NCI-H1436 treated with DMSO at 0.1 percent for 48 hours (cell line): ENCODE measurements at places on chromosomes 7 and 10.

GRCh38 chr10:72257051-72257892 is 16.5 kb upstream of the DDIT4 start:
- DNase-seq, result no peak

DNA sequence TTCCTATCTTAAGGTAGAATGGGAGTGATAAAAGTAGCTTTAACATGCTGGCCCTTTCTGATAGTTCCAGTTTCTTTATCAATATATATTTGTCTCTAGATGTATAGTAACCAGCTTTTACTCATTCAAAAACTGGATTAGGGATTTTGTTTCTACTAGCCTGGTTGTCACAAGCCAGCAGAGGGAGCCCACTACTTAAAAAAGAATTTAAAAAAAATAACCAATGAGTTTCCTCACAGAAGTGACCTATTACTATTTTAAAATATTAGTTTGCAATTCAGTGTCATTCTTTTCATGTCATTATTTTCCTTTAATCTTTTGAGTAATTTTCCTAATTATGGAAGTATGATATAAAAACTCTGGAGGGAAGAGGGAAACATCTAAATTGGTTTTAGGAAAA is 142.1 kb downstream of the PHTF2 start:
- no peak for DNase-seq

DNA sequence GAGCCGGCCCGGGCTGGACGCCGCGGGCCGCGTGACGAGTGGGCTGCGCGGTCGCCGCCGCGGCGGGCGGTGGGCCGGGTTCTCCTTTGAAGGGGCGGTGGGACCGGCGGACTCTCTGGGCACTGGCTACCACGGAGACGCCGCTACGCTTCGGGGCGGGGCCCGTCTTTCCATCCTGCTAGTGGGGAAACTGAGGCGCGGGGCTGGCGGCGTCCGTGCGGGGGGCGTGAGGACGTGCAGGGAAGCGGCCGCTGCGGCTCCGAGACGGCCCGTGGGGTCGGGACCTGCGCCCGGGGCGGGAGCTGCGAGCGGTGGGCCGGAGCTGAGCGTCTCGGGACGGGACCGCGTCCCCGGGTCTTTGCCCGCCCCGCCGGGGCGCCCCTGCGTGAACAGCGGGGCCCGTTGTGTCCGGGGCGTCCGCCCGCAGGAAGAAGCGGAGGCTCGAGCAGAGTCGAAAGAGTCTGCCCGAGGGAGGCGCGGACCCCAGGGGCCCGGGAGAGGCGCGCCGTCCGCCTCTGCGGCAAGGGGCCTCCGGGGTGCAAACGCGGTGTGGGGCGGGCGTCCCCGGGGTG is 548 bp upstream of the BNIP3 start:
- DNase-seq, result no peak

GRCh38 chr7:55130395-55131141 is 111.8 kb downstream of the EGFR start:
- no peak for DNase-seq

- DNase-seq, result no peak
Measured at GRCh38 chr10:103910442-103911012, 7.5 kb downstream of the STN1 start.

DNA sequence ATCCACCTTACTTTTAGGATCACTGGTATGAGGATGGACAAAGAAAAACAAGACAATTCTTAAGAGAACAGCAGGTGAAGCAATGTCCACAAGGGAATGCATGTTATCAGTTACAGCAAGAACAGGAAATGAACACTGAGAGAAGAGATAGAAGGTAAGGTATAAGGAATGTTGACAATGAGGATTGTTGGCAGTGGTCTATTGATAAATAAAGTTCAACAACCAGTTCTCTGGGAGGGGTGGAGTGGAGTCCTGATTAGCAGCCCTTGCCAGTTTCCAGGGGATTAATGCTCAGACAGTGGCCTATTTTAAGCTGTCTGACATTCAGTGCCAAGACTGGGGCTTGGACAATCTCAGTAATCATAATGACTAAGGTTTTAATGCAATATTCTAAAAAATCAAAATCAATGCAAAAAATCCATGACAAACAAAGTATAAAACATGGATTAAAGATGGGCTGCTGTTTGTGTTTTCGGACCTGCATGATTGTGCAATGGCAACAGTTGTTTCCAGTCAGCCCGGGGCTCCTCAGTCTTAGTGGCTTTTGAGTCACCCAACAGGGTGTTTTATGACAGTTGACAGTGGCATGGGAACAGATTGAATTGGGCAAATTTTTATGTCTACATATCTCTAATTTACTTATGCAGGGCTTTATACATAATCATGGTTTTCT is 13.8 kb upstream of the AKR1B1 start:
- no peak for DNase-seq

DNA sequence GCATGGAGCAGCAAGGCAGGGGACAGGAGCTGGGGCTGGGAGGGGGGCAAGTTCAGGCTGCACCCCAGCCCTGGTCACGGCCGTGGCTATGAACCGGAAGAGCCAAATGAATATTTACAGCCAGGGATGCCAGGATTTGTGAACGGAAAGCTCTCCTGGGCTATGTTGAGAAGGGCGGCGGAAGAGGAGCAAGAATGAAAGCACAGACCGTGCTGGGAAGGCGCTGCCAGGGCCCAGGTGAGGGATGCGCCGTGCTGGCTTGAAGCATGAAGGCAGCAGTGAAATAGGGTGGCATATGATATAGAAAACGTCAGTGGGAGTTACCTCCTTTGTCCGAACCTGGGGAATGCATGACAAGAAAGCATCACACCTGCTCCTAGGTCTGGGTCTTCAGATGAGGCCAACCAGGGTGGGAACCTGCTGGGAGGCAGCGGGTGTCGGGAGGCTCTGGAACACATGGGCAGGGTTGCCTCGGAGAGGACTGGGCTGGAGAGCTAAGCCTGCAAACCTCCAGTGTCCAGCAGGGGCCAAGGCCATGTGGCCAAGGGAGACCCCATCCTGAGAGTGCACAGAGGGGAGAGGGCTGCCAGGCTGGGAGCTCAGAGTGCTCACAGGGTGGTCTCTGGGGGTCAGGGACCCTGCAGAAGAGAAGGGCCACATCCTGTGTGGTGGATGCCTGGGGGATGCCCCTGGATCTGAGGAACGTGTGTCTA is 120.6 kb upstream of the TCERG1L start:
- DNase-seq, result no peak

DNA sequence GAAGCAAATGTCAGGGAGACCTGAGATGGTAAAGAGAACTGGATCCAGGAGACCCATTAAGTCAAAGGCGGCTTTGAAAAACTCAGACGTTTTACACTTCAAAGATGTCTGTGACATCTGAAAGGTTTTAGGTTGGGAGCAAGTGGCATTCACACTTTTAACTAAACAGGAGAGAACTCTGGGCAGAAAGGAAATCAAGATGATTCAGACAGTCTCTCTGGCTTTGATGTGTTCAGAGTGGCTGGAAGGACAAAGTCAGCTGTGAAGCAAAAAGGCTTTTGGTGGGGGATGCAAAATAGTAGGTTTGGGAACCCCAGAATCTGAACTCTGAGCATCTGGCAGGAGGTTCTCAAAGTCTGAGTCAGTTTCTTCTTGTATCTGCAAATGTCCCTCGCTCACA is 66.6 kb downstream of the PRKCQ start:
- no peak for DNase-seq

GRCh38 chr10:1102831-1103230 is 46.6 kb downstream of the WDR37 start:
- no peak for DNase-seq

DNA sequence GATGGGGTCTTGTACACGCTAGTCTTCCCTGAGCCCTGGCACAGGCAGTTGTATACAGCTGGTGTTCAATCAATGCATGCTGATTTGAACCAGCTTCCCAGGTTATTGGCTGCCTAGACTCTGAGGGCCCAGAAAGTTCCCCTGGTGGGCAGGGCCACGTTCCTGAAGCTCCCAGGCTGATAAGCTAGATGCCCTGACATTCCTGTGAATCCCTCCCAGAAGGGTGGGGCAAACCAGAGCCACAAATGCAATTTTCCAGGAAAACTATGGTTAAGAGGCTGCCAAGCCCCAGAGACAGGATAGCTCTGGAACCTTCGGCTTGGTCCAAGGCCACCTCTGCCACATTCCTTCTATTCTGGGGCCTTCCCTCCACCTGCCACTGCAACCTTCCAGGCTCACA is 78.2 kb downstream of the FAM53B start:
- DNase-seq, result no peak

DNA sequence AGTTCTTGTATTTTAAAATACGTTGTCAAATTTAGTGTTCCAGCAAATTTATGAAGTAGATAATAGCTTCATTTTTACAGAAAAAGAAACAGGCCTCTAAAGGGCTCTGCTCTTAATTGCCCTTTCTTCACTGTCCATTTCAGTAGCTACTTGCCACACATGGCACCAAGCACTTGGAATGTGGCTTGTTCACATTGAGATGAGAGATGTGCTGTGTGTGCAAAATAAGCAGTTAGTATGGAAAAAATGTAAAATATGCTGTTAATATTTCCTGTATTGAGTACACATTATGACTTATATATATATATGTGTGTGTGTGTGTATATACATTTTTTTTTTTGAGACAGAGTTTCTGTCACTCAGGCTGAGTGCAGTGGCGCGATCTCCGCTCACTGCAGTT is 19.5 kb downstream of the RBM33 start:
- no peak for DNase-seq

DNA sequence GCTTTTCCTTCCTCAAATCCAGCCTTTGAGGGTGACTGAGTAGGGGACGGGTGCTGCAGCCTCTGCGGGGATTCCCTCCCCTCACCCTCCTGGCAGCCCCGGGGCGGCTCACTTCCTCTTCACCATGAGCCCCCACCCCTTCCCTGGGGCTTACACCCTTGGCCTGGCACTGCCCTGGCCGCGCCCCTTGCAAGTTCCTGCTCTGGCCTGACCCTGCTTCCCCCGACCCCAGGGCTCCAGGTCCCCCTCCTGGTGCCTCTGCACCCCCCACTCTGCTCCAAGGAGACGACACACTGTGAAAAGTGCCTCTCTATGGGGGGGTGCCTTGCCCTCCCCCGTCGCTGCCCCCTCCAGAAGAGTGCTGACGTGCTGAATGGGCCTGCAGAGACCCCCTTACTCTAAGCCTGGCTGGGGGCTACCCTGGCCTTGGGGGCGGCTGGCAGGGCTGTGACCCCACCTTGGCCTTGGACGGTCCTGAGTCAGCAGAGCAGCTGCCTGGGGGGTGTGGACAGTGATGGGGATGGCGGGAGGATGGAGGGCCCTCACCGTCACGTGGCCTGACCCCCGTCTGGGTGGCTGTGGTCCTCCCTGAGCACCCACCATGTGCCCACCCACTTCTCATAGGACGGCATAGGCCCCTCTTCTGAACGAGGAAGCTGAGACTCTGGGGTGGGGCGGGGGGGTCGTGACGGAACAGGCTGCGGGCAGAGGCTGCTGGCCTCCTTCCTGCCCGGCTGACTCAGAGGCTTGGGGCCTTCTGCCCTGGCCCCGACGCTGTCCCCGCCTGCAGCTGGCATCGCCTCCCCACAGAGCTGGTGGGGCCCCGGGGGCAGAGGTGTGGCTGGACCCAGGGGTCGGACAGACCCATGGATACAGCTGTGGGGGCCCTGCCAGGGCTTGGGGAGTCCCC is 9.8 kb downstream of the LFNG start:
- no peak for DNase-seq

- DNase-seq, result no peak
Measured at GRCh38 chr7:128728598-128728997, 10.6 kb upstream of the CALU start.

DNA sequence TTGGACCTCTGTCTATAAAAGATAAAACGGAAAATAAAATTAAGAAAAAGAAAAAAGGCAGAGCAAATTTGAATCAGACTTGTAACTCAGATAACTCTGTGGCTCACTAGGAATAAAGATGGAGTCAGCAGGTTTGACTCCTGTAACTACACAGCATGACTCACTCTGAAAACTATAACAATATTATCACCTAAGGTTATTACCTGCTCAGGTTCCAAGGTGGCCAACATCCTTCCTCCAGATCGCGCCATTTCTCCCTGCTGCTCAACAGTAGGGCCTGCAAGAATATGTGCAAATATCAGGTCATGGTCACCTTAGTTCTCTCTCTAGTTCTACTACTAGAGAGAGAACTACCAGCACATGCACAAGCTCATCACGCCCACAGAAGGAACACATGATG is 30.0 kb downstream of the ALDH18A1 start:
- no peak for DNase-seq

DNA sequence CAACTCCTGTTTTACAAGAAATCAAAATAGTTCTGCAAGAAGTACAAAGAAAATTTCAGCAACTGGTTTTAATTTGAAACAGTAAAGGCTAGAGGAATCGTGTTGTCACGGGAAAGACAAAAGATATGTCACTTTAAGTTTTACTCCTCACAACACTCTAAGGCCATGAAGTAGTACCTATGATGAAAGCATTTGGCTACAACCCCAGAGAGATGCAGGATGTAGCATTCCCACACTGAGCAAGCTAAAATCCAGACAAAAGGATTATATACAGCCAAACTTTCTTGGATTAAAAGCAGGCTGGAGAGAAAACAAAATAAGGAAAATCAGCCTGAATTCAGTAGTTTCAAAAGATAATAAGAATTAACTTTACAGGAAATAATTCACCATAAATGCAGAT is 245.5 kb upstream of the STEAP1 start:
- no peak for DNase-seq

GRCh38 chr7:79988653-79989052 is 146.0 kb upstream of the GNAI1 start:
- DNase-seq, result no peak

GRCh38 chr7:141306081-141306480 is 232.2 kb downstream of the TMEM178B start:
- DNase-seq, result no peak

GRCh38 chr10:21452203-21452602 is 73.3 kb downstream of the SKIDA1 start:
- no peak for DNase-seq

DNA sequence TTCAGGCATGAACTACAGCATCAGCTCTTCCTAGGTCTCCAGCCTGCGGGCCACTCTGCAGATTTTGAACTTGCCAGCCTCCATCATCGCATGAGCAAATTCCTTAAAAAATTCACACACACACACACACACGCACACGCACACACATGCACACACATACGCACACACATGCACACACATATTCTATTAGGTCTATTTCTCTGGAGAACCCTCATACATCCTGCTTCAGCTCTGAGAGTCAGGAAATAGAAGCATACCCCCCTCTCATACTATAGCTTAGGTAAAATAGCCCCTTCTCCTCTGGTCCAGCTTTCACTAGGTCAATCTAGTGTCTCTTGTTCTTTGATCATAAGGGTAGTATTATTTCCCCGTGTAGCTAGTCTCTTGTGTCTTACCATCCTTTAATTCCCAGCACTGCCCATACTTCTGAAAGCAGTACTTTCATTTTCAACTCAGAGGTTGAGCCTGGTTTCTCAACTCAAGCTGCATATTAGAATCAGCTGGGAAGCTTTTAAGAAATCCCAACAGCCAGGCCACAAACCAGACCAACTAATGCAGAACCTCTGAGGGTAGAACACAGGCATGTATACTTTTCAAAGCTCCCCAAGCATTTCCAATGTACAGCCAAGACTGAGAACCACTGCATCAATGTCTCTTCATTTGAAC is 30.9 kb upstream of the ITGB8 start:
- DNase-seq, result no peak
